ENCODE measurements at places on chromosomes 3 and 15.
A peak's percentile ranks its signal among the peaks of the same experiment; 100 is the strongest.

DNA sequence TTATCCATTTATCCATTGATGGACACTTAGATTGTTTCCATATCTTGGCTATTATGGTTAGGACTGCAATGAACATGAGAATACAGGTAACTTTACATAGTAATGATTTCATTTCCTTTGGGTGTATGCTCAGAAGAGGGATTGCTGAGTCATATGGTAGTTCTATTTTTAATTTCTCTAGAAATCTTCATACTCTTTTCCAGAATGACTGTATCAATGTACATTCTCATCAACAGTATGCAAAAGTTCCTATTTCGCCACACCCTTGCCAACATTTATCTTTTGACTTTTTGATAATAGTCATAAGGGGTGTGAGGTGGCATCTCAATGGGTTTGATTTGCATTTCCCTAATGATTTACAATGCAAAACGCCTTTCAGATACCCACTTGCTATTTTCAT is 6.2 kb upstream of the NIPA1 start:
- peak; percentile 25 for DNase-seq

DNA sequence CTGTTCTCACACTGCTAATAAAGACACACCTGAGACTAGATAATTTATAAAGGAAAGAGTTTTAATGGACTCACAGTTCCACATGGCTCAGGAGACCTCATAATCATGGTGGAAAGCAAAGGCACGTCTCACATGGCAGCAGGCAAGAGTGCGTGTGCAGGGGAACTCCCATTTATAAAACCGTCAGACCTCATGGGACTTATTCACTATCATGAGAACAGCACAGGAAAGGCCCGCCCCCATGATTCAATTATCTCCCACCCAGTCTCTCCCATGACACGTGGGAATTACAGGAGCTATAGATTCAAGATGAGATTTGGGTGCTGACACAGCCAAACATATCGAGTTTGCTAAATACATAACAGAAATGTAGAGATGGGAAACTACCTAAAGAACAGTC is 39.5 kb upstream of the DGKG start:
- DNase-seq: peak; percentile 78

DNA sequence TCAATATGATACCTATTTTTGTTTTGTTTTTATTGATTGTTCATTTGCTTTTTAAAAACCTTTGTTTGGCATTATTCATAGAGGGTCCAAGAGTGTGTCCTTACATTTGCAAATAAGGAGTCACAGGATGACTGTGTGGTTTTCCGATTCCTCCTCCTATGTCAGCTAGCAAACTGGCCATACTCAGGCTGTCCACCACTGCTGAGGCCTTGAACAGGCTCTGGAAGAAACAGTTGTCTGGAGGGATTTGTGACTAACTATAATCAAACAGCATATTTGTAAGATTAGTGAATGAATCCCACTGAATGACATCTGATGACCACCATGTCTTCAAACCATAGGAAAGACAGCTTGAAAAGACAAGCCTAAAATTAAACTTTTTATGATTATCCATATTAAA is 423.4 kb upstream of the ATP11B start:
- DNase-seq: no peak

GRCh38 chr3:72739531-72740466 is 108.4 kb downstream of the SHQ1 start:
- no peak for DNase-seq

DNA sequence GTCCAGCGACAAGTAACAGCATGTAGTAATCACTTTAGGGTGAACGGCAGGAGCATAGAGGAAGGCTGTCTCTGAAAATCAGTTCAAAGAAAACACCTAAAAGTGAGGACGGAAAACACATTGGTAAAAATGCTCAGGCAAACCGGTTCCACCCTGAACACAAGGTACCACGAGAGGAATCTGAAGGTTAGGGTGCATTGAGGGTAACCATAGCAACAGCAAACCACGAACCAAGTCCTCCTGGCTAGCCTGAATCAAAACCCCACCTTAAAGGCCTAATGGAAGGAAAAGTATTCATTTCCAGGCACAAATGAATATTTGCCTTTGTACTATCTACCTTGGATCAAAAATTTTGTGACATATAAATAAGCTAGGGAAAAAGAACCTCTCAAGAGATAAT is 315.0 kb downstream of the OCA2 start:
- no peak for DNase-seq

DNA sequence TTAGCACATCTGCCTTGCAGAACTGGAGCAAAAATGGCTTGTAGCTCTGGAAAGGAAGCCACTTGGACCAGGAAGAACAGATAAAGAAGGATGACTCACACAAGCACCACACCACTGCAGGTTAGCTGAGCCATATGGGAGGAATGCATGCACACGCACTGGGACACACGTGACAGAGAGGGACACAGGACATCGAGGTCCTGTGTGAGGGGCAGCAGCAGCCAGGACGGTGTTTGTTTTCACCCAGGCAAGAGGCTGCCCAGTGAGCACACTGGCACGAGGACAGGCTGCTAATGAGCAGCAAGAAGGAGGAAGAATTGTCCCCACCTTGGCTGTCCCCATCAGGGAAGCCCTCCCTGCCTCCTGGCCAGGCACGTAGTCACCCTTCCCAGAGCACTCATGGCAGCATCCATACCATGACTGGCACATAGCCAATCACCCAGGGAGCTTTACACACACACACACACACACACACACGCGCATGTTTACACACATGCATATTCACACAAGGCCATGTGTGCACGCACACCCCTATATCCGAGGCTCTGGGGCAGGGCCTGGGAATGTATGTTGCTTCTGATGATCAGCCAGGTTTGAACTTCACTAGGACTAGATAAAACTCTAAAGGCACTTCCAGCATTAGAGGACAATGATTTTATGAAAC is 24.0 kb upstream of the SPTBN5 start:
- no peak for DNase-seq

- DNase-seq: peak; percentile 74
Observed at GRCh38 chr3:11651900-11652299, 8.2 kb upstream of the VGLL4 start.

GRCh38 chr15:81312790-81313543 is 11.0 kb downstream of the STARD5 start:
- peak; percentile 95 for DNase-seq

- DNase-seq: no peak
Observed at GRCh38 chr3:68006646-68007045, 352.2 kb upstream of the SUCLG2 start.

DNA sequence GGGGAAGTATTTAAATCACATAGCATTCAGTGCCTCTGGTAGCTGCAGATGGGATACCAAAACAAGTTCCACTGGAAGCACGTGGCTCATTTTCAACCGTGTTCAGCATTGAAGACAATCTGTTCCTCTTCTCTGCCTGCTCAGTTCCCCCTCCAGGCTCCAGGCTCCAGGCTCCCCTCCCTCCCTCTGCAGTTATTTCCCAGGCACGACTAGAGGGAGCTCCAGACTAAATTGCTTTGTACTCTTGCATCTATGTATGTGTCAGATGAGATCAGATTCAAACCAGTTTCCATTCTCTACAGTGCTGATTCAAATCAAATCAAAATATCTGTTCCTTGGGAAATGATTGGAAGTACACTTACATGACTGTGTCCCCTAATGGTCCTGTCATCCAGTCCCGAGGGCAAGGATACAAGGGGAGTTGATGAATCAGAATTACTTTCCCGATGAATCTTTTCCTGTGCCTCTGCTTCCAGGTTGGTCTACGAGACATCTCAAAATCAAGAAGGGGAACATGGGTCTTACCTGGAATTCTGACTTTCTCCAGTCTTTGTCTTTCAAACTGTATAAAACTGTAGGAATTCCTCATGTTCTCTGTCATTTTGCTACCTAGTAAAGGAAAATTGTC is 600.5 kb downstream of the EDEM1 start:
- DNase-seq: peak; percentile 30

- no peak for DNase-seq
Observed at GRCh38 chr15:49823987-49824774, 203.3 kb downstream of the DTWD1 start.

GRCh38 chr3:18989237-18989795 is 159.0 kb upstream of the KCNH8 start:
- DNase-seq: no peak

DNA sequence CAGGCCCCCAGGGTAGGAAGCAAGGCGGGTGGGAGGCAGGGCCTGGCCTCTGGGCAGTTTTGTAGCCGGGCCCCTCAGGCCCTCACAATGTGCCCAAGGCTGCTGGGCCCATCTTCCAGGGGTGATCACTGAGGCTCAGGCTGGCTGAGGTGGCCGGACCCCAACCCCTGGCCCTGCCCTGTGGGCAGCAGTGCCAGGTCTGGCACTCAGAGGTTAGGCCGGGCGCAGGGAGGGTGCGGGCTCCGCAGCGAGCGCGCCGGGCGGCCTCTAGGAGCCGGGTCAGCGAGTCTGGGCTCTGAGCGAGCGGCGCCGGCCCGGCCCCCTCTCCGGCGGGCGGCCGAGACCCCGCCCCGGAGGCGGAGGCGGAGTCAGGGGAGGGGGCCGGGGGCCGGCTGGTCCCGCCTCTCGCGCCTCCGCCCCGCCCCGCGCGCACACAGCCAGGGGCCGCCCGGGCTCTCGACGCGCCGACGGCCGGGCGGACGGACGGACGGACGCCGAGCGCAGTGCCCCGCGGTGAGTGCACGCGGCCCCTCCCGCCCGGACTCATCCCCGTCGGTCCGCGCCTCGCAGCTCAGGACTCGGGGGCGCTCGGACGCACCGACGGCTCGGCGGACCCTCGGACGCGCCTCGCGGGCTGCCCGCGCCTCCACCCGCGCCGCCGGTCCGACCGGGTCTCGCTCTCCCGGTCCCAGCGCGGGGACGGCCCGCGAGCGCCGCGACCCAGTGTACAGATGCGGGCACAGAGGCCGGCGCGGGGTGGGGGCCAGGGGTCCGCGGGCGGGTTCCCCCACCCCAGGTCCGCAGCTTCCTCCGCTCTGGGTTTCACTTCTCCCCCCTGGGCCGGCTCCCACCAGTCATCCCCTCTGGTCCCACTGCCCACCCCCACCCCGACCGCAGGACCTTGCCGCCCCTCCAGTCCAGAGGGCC is at the start of gene FBLN2:
TSS of gene FBLN2 (plus strand) at position 430 of the 927 bp plus-strand sequence. CDS start 21,231 bp downstream, outside the sequence.
- no peak for DNase-seq

- DNase-seq: no peak
Observed at GRCh38 chr3:64038253-64038767, 15.0 kb upstream of the PSMD6 start.

- DNase-seq: peak; percentile 39
Observed at GRCh38 chr3:52721002-52721729, 15.3 kb downstream of the SPCS1 start.

DNA sequence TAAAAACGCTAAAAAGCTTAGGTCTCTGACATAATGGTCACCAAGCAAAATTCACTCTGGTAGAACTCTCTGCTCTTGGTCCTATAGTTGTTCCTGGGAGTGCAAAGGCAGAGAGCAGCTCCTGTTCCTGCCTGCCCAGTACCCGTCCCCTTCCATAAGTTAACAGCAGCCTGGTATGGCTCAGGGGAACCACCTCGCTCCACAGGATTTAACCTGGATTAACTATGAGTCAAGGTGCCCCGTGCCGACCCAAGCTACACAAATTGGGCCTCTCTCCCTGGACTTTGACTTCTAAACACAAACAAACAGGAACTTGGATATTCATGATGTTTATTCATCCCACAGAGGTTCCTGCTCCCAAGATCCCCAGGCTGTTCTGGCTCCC is 32.1 kb downstream of the SCAP start:
- DNase-seq: no peak

DNA sequence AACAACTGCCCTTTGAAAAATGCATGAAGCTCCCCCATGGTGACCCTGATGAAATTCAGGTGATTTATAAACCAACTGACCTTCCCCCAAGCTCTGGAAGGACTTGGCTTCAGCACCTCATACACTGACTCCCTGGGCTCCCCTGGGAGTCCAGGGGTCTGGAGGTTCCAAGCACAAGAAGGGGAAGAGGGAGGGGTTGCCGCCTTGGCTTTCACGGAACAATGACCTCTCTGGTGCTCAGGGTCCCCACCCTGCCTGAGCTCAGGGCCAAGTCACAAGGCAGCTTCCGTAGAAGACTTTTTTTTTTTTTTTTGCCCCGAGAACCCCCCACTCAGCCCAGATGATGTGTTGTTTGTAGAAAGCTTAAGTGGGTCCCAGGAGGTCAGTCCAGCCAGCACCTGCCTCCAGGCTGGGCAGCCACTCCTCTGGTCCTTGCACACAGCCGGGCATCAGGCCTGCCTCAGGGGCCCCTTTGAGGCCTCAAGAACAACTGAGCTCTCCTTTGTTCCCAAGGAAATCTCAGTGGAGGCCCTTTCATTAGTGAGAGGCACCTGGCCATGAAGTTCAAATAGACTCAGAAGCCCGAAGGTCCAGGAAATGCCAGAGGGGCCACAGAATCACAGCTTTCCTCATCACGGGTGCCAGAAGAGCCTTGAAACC is 14.0 kb upstream of the ALAS1 start:
- no peak for DNase-seq

All from inflammatory macrophage treated with lipopolysaccharide for 1 hour (primary cell).